ENCODE measurements at places on chromosomes 16 and 17.

DNA sequence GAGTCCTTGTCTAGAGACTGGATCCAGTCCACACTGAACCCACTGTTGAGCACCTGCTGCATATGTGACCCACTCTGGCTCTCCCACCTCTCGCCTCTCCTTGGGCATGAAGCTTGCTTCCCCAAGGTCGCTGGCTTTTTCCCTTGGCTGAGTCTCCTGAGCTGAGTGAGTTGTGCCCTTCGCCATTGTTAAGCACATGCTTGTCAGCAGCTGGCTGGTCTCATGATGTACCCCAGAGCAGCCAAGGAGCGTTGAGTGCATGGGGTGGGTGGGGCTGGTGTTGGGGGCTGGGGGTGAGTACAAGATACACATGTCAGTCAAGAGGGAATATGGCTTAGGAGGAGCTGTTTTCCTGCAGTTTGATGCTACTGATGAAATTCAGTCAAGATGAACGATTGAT lies 165.6 kb downstream of the SNX29 start:
- no peak for DNase-seq

- DNase-seq: no peak
These were observed 10.9 kb downstream of the RAD51C start for GRCh38 chr17:58703137-58703915.

DNA sequence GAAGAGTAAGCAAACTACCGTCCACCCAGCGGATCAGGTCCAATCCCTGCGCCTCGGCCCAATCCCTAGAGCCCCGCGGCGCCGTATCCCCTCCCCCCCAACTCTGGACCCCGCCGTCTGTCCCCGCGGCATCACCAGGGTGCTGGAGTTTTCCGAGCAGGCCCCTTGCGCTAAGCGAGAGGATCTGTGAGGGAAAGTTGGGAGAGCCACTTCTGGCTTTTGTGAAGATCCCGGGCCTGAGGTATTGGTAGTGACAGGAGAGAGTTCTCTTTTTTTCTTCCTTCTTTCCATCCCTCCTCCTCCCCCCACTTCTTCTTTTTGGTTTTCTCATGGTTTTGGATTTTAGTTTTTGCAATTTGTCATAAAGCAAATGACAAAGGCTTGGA lies 3.5 kb upstream of the DLX4 start:
- no peak for DNase-seq

DNA sequence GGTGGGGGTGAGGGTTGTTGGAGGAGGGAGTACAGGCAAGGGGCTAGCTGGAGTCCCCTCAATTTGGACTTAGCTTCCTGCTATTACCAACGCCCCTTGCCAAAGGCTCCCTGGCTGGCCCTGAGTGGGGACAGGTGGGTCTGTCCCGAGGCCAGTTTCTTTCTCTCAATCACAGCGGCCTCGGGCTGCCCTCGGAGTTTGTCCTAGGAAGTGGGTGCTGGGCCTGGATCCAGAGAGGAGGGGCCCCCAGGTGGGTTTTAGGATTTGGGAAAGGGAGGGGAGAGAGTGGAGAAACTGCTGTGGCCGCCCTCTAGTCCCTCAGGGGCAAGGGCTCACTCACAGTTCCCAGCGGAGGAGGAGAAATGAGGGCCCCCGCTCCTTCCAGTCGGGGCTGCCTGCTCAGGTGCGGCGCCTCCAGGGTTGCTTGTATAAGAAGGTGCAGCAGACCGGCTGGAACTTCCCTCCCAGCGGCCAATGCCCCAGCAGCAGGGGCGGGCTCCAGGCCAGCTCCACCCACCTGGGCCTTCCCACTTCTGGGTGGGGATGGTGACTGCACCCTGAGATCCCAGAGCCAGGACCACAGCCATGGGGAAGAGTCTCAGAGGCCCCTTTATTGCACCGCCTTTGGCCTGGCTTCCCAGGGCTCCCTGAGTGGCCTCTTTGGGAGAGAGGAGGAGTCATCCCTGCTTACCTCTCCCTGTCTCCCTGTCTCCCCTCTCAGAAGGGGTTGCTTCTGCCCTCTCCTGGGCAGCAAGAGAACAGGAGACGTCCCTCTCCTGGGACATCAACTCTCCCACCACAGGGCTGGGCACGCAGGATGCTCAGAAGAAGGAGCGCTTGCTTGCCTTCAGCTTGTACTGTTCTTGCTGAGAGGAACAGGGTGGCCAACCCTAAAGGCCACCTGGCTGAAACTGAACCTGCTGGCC lies 112.0 kb upstream of the SMURF2 start:
- DNase-seq: peak; percentile 20

GRCh38 chr16:57908409-57908987 lies 62.4 kb downstream of the CNGB1 start:
- DNase-seq: no peak

- DNase-seq: no peak
These were observed 17.5 kb upstream of the MTMR4 start for GRCh38 chr17:58531661-58532554.

DNA sequence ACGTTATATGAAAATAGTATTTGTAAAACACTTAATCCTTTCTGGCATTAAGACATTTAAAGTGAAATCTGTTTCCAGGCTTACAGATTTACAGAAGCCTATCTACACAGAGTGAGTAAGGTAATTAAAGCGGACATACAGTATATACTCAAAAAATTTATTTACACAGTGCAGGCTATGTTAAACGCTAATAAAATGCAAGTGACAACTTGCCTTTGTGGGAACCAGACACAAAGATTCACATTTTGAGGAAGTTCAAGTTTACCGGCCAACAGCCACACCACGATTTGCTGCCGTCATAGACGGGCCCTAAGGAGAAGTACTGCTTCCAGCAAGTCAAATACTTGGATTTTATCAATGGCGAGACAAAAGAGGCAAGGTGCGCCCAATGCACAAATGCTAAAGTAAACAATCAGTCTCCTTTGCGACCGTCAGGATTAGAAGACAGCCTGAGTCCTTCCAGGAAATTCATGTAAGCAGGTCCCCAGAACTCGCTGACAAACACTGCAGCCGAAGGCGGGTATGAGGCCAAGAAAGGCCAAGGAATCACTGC lies 801 bp downstream of the VPS35 start:
- DNase-seq: no peak

- no peak for DNase-seq
These were observed 20.8 kb downstream of the FOXF1 start for GRCh38 chr16:86531191-86531545.

GRCh38 chr17:45759761-45760160 lies 24.4 kb upstream of the CRHR1 start:
- DNase-seq: no peak

GRCh38 chr17:80856863-80857755 lies 134.5 kb upstream of the CHMP6 start:
- DNase-seq: no peak

DNA sequence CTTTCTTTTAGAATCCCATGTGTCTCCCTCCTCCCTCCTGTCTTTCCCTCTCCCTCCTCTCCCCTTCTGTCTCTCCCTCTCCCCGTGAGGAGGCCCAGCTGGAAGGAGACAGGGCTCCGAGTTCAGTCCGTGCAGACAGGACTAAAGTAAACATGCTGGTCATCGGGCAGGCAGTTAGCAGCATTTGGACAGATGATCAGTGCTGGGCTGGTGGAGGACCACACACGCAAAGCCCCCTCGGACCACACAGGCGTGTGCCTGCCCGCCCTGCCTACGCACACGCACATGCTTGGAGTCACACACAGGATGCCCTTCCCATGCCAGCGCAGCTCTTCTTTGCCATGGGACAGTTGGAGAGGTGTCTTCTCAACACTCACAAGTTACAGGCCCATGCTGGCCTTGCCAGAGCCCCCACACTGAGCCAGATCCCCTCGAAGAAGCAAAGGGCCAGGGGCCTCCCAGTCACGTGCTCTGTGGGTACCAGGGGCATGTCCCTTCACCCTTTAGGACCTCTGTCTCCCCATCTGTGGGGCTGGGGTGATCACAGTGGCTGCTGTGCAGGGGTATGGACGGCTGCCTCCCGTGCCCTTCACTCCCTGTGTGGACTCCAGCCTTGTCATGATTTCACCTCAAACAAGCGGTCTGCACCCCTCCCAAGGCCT lies 215.7 kb upstream of the FOXF1 start:
- no peak for DNase-seq

DNA sequence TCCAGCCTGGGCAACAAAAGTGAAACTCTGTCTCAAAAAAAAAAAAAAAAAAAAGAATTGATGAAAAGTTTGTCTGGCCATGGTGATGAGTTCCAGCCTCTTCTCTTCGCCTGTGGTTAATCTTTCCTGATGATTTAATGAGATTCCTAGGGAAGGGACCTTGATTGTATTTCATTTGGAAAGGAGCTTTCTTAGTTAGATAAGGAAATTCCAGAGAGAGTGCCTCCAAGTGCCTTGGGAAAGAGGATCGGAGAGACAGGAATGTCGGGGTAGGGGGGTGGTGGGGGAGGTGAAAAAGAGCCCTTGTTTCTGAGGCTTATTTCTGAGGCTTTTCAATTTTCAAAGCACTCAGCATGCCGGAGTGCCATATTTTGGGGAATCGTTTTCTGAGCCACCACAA lies 93.2 kb upstream of the SIAH1 start:
- no peak for DNase-seq

GRCh38 chr16:54405478-54405877 lies 118.9 kb upstream of the IRX3 start:
- DNase-seq: no peak

DNA sequence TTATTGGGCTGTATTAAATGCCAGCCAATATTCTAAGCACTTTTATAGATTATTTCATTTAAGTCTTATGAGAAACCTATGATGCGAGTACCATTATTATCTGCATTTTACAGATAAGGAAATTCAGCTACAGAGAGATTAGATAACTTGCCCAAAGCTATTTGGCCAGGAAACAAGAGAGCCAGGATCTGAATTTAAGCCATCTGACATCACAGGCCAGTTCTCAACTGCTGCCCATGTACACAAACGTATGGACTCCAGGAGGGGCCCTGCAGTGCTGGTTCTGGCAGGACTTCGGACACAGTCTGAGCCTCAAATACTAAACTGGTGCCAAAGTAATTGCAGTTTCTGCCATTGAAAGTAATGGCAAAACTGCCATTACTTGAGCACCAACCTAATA lies 40.2 kb downstream of the CPPED1 start:
- DNase-seq: no peak

- no peak for DNase-seq
These were observed 12.0 kb upstream of the CRK start for GRCh38 chr17:1467898-1468492.

GRCh38 chr16:81469710-81470535 lies 25.3 kb downstream of the CMIP start:
- DNase-seq: no peak

GRCh38 chr16:21611198-21611555 lies 11.8 kb downstream of the METTL9 start:
- no peak for DNase-seq

- DNase-seq: no peak
These were observed 21.4 kb upstream of the NKD1 start for GRCh38 chr16:50526796-50527195.
